IMR-90 (cell line): ENCODE measurements at places on chromosomes 16 and 17.
A peak's percentile ranks its signal among the peaks of the same experiment; 100 is the strongest.

DNA sequence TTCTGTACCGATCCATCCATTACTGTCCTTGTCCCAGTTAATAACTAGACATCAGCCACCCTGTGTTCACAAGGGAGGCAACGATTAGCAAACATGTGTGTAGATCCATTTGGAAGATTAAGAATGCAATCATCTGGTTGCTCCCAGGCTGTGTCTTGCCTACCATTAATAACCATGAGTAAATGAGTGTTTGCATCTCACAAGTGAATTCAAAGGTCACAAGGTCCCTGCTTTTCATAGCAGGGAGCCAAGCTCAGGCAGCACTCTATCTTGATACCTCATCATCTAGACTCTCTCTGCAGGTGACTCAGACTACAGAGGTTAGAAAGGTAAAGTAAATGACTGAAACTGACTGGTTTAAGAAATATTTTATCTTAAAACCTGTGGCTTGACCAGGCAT lies 25.3 kb downstream of the VWA3A start:
- DNase-seq, result no peak

- no peak for DNase-seq
Observed at GRCh38 chr16:11316331-11317015, 28.8 kb upstream of the RMI2 start.

- DNase-seq, result peak; percentile 75
Observed at GRCh38 chr16:83336603-83337002, 471.2 kb upstream of the HSBP1 start.

DNA sequence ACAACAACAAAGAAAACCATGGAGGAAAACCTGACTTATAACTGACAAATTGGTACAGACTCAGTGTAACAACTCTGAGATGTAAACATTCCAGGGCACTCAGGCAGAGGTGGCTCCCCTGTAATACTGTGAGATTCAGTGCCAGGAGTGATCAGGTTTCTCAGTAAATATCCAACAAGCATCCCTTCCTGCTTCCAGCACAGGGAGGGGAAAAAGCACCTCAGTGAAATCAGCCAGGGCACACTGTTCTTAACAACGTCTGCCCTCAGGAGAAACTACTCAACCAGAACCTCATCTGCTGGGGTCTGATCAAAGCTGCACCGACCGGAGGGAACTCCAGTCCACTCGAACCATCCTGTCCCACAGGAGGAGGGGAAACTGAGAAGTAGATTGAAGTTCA lies 52.3 kb downstream of the AMFR start:
- peak; percentile 34 for DNase-seq

DNA sequence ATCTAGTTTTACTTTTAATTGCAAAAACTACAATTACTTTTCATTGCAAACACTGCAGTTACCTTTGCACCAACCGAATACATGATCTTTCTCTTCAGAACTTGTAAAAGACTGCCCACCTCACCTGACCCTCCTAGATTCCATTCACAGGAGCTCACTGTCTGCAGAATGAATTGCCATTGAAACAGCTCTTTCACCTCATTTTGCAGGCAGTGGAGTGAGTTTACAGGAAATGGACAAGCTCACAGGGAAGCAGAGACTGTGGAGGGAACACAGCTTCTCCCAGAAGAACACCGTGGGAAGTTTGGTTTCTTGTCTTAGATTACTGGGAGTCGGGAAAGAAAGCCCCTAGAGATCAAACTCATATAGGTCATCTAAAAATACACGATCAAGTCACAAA lies 439.7 kb upstream of the RBFOX1 start:
- no peak for DNase-seq

- DNase-seq, result no peak
Observed at GRCh38 chr16:66596986-66597848, 7.3 kb upstream of the CMTM3 start.

DNA sequence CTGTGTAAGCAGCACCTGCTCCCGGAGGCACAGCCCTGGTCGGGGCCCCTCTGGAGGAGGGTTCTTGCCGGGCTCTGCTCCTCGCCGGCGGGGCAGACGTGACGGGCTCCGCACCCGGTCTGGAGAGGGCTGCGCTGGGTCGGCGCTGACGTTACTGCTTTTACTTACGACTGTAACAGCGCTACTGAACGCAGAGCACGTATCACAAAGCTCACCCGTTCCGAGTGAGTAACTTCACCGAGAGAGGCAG lies 1.3 kb upstream of the RAB40C start:
- peak; percentile 80 for DNase-seq

- peak; percentile 85 for DNase-seq
Observed at GRCh38 chr16:20906341-20907255, 6.0 kb downstream of the LYRM1 start.

DNA sequence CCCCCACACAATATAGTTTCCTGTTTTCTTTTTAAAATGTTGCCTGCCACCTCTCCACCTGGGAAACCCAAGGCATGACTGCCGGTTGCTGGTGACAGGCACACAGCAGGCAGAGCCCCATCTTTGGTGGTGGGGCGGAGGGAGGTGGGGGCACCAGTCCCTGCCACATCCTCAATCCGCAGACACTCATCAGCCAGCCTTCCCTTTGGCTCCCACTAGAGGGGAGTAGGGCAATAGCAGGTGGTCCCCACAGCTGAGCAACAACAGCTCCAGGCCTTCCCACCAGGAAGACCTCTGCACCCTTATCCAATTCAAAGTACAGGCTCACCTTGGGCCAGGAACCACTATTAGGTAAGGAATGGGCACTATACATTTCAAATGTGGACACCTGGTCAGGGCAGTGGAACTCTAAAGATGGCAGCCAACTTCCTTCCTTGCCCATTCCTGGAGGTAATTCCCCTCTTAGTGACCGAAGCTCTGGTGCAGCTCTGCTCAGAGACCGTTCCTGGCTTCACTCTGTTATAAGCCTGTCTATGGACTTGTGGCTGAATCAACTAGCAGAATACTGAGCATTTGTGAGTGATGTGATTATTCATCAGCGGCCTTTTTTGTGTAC lies 13.9 kb downstream of the RECQL5 start:
- peak; percentile 27 for DNase-seq

DNA sequence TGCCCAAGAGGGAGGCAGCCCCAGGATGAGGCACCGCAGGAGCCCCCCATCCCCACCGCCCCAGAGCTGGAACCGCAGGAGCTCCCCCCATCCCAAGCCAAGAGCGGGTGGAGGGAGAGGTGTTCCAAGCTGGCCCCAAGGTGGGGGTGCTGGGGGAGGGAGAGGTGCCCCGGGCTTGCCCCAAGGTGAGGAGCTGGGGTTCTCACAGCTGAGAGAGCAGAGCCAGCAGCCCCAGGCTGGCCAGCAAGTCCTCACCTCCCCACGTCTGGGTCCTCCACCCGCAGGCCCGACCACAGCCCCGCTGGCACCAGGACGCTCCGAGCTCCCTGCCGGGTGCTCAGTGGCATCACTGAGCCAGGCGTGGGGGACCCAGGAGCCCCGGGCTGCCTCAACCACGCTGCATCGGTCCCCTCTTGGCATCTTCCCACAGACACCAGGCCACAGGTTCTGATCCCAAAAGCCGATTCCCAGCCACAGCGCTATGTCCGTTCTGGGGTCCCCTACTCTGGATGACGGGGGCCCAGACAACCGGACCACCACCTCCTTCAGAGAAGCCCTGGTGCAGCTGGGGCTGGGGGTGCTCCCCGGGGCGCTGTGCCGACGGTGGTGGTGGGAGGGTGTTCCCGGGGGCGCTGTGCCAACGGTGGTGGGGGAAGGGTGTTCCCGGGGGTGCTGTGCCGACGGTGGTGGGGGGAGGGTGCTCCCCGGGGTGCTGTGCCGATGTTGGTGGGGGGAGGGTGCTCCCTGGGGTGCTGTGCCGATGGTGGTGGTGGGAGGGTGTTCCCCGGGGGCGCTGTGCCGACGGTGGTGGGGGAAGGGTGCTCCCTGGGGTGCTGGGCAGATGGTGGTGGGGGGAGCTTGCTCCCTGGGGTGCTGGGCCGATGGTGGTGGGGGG lies 15.4 kb upstream of the WDR45B start:
- no peak for DNase-seq

- DNase-seq, result no peak
Observed at GRCh38 chr17:44081681-44082080, 11.1 kb downstream of the G6PC3 start.

GRCh38 chr17:61175298-61176142 lies 224.1 kb upstream of the TBX2 start:
- no peak for DNase-seq

- DNase-seq, result no peak
Observed at GRCh38 chr17:51427856-51428255, 167.5 kb downstream of the UTP18 start.

- no peak for DNase-seq
Observed at GRCh38 chr16:70702624-70703023, 16.8 kb upstream of the MTSS2 start.

DNA sequence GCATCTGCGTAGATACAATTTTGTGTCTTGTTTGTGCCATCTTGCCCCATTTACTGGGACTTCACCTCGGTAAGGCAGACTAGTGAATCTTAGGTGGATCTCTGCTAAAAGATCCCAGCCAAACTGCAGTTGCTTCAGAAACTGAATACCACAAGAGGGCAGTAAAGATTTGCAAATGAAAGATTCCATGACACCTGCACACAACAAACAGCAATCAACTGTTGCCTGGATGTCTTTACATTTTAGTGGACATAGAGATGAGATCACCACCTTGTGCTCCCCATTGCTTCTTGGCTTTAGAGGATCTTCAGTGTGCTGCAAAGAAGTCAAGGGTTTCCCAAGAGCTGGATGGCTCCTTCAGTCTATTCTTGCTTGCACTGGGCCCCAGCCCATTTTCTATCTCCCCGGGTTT lies 119.2 kb upstream of the CACNG5 start:
- peak; percentile 75 for DNase-seq

DNA sequence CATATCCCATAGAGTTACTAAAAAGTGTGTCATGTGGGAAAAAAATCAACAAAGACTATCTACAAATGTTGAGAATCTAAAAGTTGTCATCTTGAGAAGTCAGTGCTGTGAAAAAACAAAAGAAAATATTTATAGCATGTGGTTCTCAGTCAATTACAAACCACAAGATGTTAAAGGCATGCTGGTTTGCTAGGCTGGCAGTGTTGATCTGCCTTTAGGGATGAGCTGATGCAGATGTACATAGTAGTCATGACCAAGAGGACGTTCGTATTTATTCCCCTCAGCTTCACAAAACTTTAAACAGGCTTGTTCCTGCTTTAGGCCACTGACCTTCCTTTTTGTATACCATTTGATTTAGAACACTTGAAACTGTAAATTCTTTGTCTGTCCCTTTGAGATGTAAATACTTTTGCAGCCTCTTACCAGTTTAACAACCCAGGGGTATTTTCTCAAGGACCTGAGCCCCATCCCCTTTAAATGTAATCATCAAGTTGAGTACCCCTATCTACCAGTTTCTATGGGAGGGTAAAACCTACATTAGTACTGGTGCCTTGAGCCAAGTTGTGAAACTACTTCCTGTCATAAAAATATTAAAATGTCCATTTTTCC lies 446.6 kb downstream of the KCNJ18 start:
- no peak for DNase-seq
